ENCODE measurements at places on chromosomes 1 and 21. TPM values are rescaled to one million over a fixed set of nuclear protein-coding genes. Genes with fewer than 3 reads are reported as not detected.

Gene GPR61
- 0.63 TPM for polyA plus RNA-seq

Gene SLC9C2
- not detected for polyA plus RNA-seq

Gene KPRP
- polyA plus RNA-seq: not detected

DNA sequence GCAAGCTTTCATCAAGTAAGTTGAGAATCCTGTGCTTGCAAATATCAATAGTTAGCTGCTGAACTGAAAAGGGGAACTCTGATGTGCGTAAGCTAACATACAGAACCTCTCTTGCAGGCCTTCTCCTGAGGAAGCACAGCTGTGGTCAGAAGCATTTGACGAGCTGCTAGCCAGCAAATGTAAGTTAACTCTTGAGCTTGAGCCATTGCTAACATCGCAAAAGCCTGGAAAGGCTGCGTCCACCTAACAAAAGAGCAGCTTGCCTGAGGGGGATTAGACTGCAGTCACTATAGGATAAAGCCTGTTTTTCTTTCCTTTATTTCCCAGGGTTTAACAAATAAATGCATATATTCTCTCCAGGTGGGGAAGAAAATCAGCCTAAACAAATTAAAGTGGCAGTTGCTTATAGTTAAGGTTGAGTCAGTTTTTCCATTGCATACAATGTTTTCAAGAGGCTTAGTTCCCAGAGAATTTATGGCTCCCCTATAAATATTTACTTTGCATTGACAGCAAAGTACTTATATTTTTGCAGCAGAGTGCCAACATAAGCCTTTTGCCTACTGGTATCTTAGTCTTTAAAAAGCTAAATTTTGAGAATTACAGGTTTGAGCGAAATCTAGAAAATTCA, 1.5 kb downstream of the RGS2 start:
- DNase-seq: no peak

GRCh38 chr1:112840631-112841624, 115.1 kb downstream of the SLC16A1 start:
- no peak for DNase-seq

DNA sequence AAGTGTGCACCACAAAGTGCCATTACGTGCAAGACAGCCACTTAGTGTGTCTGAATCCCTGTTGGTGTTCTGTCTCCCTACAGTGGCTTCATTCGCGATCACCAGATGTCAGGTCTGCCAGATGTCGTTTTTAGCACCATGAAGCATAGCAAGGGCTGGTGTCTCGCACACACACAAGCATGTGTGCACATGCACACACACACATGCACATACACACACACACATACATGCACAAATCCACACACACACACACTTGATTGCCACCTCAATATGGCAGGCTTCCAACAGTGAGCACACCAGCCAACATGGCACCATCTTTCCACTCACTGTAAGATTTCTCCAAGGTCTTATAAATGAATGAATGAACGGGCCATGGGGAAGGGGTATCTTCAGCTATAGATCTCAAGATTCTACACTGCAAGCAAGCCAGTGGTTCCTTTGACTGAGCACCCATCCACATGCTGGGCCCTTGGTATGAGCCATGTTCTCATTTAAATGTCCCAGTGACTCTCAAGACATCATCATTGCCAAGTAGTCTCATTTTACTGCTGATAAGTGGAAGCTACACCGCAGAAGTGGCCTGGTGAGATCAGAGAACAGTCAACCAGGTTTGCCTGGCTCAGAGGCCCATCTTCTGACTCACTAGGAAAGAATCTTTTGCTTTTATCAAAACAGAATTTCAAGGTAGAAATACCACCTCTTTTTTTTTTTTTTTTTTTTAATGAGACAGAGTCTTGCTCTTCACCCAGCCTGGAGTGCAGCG, 84.9 kb downstream of the SIM2 start:
- no peak for DNase-seq

Gene NTNG1
- 1.2 TPM for polyA plus RNA-seq

- DNase-seq: no peak
Measured at GRCh38 chr1:195769461-195769860, 838.8 kb downstream of the KCNT2 start.

Measured in H1 (cell line).